ENCODE measurements at places on chromosomes 13 and 19. TPM values are rescaled to one million over a fixed set of nuclear protein-coding genes. Genes with fewer than 3 reads are reported as not detected.

DNA sequence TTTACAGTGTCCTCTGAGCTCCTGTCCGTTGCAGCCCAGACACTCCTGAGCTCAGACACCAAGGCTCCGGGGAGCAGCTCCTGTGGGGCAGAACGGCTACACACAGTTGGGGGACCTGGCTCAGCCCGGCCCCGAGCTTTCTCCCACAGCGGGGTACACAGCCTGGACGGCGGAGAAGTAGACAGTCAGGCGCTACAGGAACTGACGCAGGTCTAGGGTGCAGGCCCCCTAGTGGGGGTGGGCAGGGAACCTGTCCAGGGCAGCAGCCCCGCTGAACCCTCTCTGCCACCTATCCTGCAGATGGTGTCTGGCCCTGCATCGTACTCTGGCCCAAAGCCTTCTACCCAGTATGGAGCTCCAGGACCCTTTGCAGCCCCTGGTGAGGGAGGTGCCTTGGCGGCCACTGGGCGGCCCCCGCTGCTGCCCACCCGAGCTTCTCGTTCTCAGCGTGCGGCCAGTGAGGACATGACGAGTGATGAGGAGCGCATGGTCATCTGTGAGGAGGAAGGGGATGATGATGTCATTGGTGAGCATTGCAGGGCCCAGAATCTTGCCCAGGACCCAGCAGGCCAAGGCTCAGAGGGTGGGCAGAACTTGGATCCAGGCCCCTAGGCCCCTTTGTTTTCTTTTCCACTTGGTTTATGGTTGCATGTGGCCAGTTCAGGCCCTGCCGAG lies 12.9 kb upstream of the PRR19 start:
- no peak for DNase-seq
- peaks cover 26% of the 10 kb centered on the region for H3K4me1 ChIP-seq
- peaks cover 43% of the 10 kb centered on the region for H3K36me3 ChIP-seq
- H3K27ac ChIP-seq = no peak overlapping the region

- H3K27me3 ChIP-seq = no peaks in the 10 kb centered on the region
- no peaks in the 10 kb centered on the region for H3K4me1 ChIP-seq
- H3K4me3 ChIP-seq = no peak overlapping the region
- H3K27ac ChIP-seq = no peak overlapping the region
- no peaks in the 10 kb centered on the region for H3K36me3 ChIP-seq
Observed at GRCh38 chr13:37934339-37935191, 65.0 kb upstream of the TRPC4 start.

Gene SLITRK6
- not detected for total RNA-seq

DNA sequence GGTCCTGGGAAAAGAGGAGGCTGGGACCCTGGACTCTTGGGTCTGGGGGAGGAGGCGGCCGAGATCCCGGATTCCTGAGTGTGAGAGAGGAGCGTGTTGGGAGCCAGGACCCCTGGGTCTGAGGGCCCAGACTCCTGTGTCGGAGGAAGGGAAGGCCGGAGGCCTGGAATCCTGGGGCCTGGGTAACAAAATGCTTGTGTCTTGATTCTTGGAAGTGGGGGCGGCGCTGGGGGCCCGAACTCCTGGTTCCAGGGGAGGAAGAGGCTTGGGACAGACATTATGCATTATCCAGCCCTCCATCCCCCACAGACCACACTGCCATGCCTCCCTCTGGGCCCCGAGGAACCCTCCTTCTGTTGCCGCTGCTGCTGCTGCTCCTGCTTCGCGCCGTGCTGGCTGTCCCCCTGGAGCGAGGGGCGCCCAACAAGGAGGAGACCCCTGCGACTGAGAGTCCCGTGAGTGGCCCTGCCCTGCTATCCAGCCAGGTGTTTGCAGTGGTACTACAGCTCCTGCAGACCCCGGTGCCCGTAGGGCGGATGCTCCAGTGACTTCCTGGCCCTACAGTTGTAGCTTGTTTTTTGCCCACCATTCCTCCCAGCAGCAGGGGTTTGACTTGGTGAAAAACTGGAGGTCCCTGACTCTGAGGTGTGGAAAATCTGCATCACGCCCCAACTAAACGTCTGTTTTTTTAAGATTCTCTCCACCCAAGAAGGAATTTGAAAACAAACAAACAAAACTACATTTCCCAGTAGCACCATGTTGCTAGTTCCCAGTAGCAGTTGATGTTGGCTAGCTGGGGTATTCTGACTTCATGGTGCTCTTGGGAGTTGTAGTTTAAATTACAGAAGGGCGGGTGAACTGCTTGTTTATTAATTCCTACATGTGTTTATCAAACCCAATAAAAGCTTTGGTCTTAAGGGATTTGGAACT lies 630 bp downstream of the NUCB1 start:
- H3K27me3 ChIP-seq = no peaks in the 10 kb centered on the region
- peak overlapping the region; percentile 73 for H3K4me3 ChIP-seq
- DNase-seq = peak; percentile 50

Gene ZNF415
- total RNA-seq = 1.0 TPM

- H3K27ac ChIP-seq = no peak overlapping the region
- H3K27me3 ChIP-seq = no peaks in the 10 kb centered on the region
- H3K4me3 ChIP-seq = no peak overlapping the region
- H3K36me3 ChIP-seq = no peaks in the 10 kb centered on the region
Observed at GRCh38 chr19:6406401-6406800, 13.4 kb upstream of the GTF2F1 start.

Gene KLK11
- not detected for total RNA-seq

All from CD4-positive, alpha-beta memory T cell (primary cell).